Right renal cortex interstitium (tissue), 3 donors: ENCODE measurements at places on chromosomes 6 and 20. TPM values are rescaled to one million over a fixed set of nuclear protein-coding genes. Genes with fewer than 3 reads are reported as not detected.

The SIRPB2 gene
- 0.32 TPM for polyA plus RNA-seq

The TRIM40 gene
- not detected for polyA plus RNA-seq

The SLC22A7 gene
- polyA plus RNA-seq: 2.0 TPM

The MDFI gene
- 37.5 TPM for polyA plus RNA-seq

The SIRPD gene
- not detected for polyA plus RNA-seq

The SYCP2 gene
- 6.9 TPM for polyA plus RNA-seq

The ARMC2 gene
- polyA plus RNA-seq: 8.4 TPM

The SLC44A4 gene
- polyA plus RNA-seq: 43.8 TPM

- DNase-seq: no peak
These were observed 119.4 kb downstream of the ZFAND3 start for GRCh38 chr6:37938909-37939308.

- no peak for DNase-seq
These were observed 2.3 kb upstream of the OCSTAMP start for GRCh38 chr20:46552460-46553420.

GRCh38 chr6:3001773-3002293, 2.1 kb downstream of the NQO2 start:
- no peak for DNase-seq

GRCh38 chr6:119449331-119450156, 100.0 kb upstream of the MAN1A1 start:
- DNase-seq: no peak

DNA sequence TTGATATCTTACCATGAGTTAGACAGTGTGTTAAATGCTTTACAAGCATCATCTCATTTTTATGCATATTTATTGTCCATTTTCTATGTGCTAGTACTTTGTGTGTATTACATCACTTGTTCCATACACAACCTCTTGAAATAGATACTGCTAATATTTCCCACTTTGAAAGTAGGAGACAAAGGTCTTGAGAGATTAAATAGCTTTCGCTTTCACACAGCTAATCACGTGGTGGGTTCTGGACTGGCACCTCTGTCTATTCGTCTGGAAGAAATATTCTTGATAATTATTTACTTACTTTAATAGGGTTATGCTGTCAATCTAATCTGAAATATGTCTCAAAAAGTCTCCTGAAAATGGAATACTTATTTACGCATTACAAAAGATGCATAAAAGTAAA, 30.2 kb downstream of the EPHA7 start:
- DNase-seq: no peak

GRCh38 chr6:64014595-64014994, 379.0 kb downstream of the PHF3 start:
- DNase-seq: no peak

DNA sequence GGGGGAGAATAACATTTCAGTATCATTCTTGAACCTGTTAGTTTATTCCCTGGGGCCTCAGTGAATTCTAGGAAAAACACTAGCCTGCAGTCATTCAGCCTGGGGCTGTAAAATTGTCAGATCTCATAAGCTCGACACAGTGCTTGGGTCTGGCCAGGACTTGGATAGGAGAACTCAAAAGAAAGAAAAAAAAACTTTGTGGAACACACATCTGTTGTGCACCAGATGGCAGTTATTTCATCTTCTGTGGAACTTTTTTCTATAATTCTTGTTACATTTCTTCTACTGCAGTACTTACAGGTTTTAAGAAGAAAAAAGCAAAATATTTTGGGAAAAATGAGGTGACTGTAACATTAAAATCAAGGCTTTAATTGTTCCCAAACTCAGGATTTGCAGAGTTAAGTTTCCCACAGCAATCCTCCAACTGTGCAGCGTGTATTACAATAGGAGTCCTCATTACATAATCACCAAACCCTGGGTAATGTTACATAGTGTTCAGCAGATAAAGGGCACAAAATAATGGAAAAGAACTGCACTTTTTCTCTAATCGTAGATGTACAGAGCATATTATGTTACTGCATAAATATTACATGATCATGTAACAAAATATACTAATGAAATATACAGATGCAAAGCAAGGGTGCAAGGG, 531.1 kb upstream of the CITED2 start:
- no peak for DNase-seq

GRCh38 chr6:65943548-65943947, 236.5 kb upstream of the EYS start:
- no peak for DNase-seq

DNA sequence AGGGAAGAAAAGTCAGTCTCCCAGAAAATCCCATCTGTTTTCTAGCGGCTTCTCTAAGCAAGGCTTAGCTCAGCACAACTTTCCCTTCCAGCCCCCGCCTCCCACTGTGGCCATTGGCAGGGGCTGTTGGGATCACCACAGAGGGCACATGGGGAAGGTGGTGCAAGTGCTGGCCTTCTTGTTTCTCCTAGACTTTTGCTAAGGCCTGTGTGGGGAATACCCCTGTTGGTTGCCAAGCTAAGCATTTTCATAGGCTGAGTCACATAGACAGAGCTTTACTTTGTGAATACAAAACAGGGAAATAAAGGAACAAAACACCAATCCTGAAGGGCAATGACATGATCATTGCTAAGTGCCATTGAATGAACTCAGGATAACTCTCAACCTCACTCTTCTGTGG, 32.4 kb upstream of the TIAM2 start:
- DNase-seq: no peak

DNA sequence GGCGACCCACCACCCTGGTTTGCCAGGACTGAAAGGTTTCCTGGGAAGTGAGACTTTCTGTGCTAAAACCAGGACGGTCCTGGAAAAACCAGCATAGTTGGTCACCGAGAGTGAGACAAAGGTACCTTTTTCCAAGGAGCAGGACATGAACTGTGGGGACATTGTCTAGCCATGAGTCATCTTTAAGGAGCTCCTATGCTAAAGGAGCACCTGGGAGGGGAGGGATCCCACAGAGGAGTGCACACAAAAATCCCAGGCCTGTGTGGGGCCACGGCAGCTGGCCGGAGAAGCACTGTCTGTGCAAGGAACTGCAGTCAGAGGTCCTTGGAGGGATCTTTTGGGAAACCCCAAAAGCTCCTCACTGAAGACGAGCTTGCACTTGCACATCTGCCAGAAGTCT, 109.1 kb upstream of the PLEKHG1 start:
- DNase-seq: no peak

GRCh38 chr6:129276986-129277385, 394.0 kb downstream of the LAMA2 start:
- no peak for DNase-seq

DNA sequence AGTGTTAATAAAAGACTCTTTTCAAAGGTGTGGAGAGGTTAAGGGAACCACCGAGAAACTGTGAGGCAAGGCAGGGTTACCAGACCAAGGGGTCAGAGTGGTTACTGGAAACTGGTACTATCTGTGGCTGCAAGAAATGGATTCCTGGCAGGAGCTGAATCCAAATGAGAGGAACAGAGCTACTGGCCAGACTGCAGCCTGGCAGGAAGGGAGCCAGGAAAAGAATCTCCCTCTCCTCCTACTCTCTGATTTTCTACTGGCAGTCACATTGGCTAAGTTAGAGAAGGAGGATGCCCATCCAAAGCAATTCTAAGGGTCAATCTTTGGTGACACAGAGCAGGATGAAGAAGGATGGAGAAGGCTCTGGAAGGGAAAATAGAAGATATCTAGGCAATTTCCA, 211.5 kb downstream of the GRM1 start:
- no peak for DNase-seq

- no peak for DNase-seq
These were observed 113.8 kb downstream of the MAP3K4 start for GRCh38 chr6:161105408-161105807.

- no peak for DNase-seq
These were observed 31.3 kb upstream of the AFDN start for GRCh38 chr6:167795321-167795811.

GRCh38 chr6:43895656-43896328, 125.8 kb downstream of the VEGFA start:
- no peak for DNase-seq

DNA sequence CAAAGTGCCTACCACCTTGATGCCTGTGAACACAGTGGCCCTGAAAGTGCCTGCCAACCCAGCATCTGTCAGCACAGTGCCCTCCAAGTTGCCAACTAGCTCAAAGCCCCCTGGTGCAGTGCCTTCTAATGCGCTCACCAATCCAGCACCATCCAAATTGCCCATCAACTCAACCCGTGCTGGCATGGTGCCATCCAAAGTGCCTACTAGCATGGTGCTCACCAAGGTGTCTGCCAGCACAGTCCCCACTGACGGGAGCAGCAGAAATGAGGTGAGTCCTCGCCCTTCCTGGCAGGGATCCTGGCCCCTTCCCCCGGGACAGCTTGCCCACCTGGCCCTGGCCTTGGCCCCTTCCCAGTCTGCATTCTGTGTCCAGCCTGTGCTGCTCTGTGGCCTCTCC, 17.9 kb downstream of the MAVS start:
- no peak for DNase-seq

GRCh38 chr6:6362056-6362840, 41.8 kb upstream of the F13A1 start:
- no peak for DNase-seq

DNA sequence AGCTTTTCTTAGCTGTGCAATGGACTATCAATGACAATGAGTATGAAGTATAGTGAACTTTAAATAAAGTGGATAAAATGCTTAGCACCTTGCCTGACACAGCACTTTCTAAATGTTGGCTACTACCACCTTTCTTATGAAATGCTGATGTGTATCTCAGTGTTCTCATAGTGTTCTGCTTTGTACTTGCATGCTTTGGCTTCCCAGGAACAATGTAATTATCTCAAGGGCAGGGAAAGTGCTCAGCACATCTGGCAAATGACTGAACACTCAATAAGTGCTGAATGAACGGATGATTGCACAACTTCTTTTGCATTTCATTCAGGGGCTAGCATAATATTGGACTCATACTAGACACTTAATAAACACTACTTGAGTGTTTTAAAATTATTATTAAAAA, 28.2 kb upstream of the NOX3 start:
- no peak for DNase-seq

DNA sequence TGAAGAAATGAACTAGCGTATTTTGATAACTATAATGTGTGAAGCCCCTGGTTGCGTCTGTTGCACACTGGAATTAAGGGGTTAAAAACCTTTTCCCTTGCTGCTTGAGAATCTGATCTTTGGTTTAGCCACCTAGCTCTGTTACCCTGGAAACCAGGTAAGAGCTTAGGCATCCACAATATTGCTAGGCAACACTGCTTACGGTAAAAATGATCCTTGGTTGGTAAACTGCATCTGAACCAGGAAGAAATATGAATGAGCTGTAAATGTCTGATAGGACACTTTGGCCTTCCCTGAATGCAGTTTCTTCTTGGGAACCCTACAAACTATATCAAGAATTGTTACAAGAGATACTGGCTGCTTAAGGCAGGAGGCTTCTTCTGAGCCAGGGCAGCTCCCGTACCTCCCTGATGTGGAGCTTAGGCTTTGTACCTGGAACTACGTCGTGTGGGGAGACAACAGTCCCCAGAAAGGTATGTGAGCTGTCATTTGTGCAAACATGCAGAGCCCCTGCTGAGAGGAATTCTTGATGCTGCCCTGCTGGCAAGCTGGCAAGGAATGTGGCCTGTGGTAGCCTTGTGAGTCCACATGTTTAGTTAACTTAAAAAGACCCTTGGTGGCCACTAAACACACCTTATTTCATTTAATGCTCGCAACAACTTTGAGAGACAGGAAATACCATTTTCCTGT, 18.4 kb downstream of the UBE3D start:
- no peak for DNase-seq

DNA sequence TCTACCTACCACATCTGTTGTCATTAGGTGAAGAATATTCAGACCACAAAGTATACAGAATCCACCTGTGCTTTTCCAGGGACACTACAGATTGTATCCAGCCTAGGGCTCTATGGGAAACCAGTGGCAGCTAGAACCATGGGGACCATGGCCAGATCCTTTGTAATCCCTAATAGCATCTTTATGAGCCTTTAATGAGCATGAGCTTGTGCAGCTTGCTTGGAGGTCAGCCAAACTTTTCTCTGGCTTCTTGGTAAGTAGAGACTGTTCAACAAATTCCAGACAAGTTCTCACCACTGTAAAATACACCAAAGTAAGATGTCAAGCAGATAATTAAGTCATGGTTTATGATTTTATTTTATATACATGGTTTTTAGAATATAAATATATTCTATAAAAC, 301.6 kb upstream of the ADGRB3 start:
- DNase-seq: no peak

GRCh38 chr20:1184638-1185315, at the start of gene TMEM74B:
TSS of gene TMEM74B (minus strand) at chr20:1184981. CDS start at chr20:1183801, 1,180 bp downstream.
- no peak for DNase-seq

- DNase-seq: no peak
These were observed 262.2 kb upstream of the TAB2 start for GRCh38 chr6:149055195-149055899.

DNA sequence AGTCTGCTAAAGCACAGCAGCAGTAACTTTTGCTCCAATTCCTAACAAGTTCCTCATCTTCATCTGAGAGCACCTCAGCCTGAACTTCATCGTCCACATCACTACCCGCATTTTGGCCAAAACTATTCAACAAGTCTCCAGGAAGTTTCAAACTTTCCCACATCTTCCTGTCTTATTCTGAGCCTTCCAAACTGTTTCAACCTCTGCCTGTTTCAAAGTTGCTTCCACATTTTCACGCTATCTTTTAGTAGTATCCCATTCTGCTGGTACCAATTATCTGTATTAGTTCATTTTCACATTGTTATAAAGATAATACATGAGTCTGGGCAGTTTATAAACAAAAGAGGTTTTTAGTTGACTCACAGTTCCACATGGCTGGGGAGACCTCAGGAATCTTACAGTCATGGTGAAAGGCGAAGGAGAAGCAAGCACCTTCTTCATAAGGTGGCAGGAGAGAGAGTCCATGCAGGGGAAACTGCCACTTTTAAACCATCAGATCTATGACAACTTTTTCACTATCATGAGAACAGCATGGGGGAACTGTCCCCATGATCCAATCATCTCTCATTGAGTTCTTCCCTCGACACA, 99.4 kb upstream of the GRIK2 start:
- no peak for DNase-seq

DNA sequence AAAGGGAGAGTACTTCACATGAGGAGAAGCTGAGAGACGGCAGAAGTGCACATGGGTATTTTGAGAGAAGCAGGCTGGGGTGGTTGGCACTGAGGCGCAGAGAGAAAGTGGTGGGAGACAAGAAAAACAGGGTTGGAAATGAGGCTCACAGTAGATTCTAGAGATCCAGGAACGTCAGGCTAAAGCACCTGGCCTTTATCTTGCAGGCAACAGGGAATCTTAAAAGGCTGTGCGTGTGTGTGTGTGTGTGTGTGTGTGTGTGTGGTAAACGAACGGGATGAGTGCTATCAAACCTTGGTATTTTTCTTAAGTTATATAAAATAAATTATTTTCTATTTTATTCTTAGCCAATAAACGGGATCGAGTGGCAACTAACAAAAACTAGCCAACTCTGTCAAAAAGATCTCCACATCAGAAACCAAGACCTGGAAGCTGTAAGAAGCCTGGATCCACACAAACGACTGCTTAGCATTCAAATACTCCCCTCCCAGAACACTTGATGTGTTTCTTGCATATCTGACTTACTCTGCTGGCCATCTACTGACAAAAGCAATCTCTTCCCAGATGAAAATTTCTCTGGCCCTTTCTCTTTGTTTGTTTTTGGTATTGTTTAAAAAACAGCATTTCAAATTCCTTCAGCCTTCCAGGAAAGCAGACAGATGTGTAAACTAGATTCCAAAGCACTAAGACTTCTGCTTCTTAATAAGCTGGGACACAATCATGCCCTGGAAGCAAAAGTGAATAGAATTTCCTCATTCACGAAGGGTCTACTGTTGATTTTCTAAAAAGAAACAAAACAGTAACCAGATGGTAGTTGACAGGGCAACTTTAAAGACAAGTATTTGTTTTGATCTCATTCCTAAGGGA, 44.8 kb upstream of the FABP7 start:
- DNase-seq: no peak

GRCh38 chr20:45044084-45044573, 56.8 kb downstream of the KCNS1 start:
- peak; percentile 45 for DNase-seq
